KG1 (cell line): ENCODE measurements at places on chromosomes 6 and 20.

GRCh38 chr20:17358854-17359253 lies 132.0 kb downstream of the PCSK2 start:
- DNase-seq = no peak

GRCh38 chr6:118325220-118325860 lies 222.8 kb upstream of the PLN start:
- DNase-seq = no peak

DNA sequence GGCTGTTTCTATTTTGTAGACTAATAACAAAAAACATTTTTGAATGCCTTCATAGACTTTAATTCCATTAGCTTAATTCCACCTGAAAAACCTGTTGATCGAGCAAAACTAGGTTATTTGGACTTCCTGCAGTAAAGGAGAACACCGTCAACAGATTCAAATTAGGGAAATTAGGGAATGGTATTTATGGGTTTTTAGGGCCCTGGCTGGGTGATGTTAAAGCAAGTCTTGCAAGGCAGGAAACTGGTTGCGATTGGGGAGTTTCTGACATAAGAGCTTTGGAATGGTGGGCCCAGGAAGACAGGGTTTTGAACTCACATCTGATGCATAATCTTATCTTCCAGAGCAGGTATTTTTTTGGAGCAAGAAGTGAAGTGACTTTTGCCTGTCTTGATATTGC lies 40.1 kb upstream of the TFAP2C start:
- no peak for DNase-seq

DNA sequence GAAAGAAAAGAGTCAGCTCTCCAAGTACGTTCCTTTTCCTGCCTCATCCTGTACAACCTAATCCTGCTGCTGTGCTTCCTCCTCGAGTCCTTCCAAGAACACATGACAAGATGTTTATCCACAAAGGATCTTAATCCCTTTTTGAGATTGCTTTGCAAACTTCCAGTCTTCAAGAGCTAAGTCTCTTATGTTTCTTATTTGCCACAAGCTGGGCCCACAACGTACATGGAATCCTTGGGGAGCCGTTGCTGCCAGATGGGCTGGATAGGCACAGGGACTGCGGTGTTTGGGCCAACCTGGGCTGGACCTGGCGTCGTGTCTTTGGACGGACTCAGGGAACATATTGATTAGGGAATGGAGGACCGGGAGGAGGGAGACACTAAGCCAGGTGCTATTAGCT lies 79.7 kb upstream of the AFDN start:
- DNase-seq = no peak

DNA sequence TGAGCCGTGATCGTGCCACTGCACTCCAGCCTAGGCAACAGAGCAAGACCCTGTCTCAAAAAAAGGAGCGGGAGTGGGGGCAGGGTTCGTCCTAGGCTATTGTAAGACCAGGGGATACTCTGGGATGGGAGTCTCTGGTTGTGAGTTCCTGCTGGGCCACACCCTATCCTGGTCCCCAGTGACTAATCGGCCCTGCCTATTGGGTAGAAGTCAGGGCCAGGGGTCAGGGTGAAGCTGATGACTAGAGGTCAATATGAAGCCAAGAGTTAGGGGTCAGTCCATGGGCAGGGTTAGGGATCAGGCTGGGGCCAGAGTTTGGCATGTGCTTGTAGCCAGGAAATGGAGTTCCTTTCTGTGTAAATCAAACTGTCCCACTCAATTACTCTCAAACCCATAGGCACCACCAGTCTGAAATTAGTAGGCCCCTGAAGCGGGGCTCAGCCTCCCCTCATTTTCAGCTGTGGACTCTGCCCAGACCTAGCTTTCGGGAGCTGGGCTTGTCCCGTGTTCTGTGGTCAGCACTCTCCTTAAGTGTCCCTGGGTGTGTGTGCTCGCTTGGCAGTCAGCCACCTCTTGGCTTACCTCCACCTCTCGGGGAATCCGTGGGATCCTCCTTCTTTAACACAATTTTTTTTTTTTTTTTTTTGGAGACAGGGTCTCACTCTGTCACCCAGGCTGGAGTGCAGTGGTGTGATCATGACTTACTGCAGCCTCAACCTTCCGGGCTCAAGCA lies 1.8 kb downstream of the HSPA12B start:
- no peak for DNase-seq
